Stimulated activated CD8-positive, alpha-beta memory T cell treated with anti-CD3 and anti-CD28 coated beads, Interleukin-7, amount 100 ng/mL, for 24 hours (primary cell): ENCODE measurements at places on chromosomes 5 and 9.

- DNase-seq: no peak
These were observed 4.1 kb downstream of the KLF9 start for GRCh38 chr9:70410368-70410767.

- DNase-seq: no peak
These were observed 104.3 kb downstream of the PLPPR1 start for GRCh38 chr9:101132801-101133200.

- no peak for DNase-seq
These were observed 415.9 kb upstream of the KLF4 start for GRCh38 chr9:107905308-107906020.

DNA sequence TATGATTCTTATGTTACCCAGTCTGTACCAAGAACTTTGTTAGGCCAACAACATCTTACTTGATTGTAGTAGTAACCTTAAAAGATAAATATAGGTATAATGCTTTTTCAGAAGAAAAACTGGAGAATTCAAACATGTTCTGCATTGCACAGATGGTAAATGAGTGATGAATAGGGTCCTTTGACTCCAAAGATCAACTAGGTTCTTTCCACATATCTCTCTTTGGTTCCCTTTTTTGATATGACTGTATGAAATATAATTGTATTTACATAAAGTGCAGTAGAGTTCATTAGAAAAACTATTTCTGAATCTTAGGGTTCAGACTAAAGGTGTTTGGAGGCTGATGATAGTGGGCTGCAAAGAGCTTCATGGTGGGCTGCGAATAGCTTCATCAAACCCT is 150.5 kb upstream of the CDKN2B start:
- no peak for DNase-seq

DNA sequence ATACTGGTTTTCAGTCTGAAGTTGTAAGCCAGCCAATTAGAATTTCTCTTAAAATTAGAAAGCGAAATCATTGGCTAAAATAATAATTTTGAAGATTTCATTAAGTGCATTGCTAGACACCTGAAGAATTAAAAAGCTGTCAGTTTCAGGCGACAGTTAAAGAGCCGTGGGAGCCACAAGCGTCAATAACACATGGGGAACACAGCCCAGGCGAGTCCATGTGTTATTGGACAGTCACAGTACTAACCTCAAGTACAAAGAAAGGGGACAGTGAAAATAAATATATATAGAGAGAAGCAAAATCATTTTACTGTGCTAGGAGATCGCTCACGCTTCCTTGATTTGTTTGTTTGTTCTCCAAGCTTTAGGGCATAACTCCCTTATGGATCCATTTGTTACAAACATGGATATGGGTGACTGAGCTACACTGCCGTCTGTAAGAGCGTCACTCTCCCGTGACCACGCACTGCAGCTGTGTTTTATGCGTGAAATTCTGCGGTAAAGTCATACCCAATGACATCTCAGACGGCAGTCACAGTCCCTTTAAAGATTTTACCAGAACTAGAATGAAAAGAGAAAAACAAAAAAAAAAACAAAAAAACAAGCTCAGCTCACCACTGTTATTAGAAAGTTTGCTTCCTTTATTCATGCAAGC is 83.2 kb downstream of the USP20 start:
- no peak for DNase-seq

- no peak for DNase-seq
These were observed 241.5 kb downstream of the NR3C1 start for GRCh38 chr5:143161885-143162540.

GRCh38 chr9:5893591-5894236 is 3.0 kb downstream of the MLANA start:
- no peak for DNase-seq

GRCh38 chr9:92173318-92173717 is 58.1 kb upstream of the SPTLC1 start:
- no peak for DNase-seq

GRCh38 chr9:656926-657568 is 184.4 kb upstream of the DMRT1 start:
- no peak for DNase-seq
